A549 (cell line): ENCODE measurements at places on chromosomes 3 and 15.

DNA sequence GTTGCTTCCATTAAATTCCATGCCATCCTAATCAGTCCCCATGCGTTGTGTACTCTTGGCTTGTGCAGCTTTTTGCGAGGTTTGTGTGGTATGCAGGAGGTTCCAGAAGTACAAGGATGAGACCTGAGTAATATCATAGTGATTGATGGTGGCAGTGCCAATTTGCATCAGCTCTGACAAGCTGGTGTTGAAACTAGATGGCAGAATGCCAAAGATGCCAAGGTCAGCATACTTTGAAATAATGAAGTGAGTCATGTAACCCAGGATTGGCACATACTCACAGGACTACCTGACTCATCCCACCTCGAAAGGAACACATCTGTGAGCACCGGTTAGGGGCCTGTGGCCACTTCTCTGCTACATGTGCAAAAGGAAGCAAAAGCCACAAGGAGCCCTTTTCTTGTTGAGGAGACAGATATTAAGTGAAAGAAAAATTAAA, 14.3 kb downstream of the KAT2B start:
- DNase-seq, result peak; percentile 92

GRCh38 chr3:140373234-140373633, 304.6 kb upstream of the TRIM42 start:
- DNase-seq, result no peak

- peak; percentile 27 for DNase-seq
Measured at GRCh38 chr3:101936419-101937356, 87.4 kb downstream of the NFKBIZ start.

GRCh38 chr3:153978006-153978405, 143.2 kb upstream of the ARHGEF26 start:
- no peak for DNase-seq

GRCh38 chr3:177758126-177758525, 560.8 kb upstream of the TBL1XR1 start:
- DNase-seq, result no peak

- DNase-seq, result no peak
Measured at GRCh38 chr3:88019024-88019423, 39.8 kb downstream of the CGGBP1 start.

- DNase-seq, result peak; percentile 30
Measured at GRCh38 chr15:42491539-42492225, 741 bp upstream of the ZNF106 start.

- DNase-seq, result no peak
Measured at GRCh38 chr15:47887241-47887800, 170.0 kb downstream of the SEMA6D start.

- DNase-seq, result no peak
Measured at GRCh38 chr3:40185029-40185695, 124.3 kb upstream of the EIF1B start.

DNA sequence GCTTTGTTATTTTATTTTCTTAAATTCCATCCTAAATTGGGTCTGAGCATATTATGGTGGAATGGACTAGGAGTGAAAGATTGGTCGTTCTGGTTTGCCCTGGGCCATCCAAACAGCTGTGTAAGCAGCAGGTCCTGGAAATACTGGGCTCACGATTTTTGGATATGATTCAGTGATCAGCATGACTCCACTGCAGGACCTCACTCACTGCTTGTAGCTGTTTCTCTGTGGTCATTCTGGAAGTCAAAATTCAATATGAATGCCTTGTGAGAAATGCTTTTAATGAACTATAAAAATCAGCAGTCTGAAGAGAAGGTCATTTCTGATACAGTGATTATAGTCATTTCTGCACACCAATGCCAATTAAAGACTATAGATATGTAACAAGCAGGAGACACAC, 185.0 kb downstream of the RBMS3 start:
- no peak for DNase-seq

DNA sequence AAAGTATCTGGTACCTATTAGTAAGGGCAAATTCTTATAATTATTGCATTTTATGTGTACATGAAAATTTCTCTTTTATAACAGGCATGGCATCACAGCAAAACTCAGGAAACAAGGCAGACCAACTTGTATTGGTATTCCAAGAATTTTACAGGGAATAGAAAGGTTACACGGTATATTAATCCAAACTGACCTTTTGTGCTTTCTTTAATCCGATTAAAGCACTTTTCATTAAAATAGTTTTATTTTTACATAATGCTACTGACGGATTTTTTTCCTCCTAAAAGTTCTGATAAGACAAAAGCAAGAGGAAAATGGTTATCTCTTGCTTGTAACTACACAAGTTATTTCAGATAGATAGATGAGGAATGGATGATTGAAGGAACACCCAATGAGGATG, 137.0 kb upstream of the SLCO3A1 start:
- DNase-seq, result no peak

GRCh38 chr3:49704629-49705028, 14.9 kb downstream of the AMIGO3 start:
- DNase-seq, result no peak

- DNase-seq, result no peak
Measured at GRCh38 chr15:62797171-62797570, 245.4 kb upstream of the TPM1 start.

DNA sequence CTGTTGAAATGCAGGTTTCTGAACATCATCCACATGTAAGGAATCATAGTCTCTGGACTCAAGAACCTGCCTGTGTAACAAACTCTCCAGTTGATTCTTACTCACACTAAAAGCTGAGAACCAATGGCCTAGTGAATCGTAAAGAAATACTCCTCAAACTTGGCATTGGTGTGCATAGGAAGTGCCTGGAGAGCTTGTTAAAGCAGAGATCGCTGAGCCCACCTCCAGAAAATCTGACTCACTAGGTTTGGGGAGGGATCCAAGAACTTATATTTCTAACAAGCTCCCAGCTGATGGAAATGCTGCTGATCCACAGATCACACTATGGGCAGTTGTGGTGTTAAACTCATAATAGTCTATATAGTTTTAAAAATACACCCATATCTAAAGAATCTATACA, 55.8 kb upstream of the LMCD1 start:
- no peak for DNase-seq

DNA sequence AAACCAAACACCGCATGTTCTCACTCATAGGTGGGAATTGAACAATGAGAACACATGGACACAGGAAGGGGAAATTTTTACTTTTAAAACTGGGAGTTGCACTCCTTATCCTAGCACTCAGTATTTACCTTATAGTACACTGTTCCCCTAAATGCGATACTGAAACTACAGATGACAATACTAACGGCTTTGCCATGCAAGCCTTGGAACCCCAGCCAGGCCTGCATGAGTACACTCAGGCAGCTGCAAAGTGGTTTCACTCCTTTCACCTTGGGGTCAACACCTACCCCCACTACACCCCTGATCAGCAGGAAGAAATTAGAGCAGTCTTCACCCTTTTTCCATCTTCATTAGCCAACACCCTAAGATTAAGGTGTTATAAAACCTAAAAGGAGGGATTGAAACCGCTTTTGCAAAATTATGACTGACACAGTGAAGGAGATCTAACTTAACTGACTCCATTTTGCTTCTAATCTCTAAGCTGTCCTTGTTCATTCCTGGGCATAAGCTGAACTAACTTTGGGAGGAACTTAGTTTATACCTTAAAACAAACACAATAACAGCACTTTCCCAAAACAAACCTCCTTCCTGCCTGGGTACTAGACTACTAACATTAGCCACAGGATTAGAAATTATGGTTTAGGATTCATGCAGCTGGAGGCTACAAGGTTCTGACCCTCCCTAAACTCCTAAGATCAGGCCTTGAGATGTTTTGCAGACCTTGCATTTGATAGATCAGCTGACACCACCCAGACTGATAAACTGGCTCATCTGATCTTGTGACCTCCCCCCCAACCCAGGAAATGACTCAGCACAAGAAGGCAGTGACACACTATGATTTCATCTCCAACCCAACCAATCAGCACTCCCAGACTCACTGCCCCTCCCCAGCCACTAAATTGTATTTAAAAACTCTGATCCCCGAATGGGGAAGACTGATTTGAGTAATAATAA, 452.1 kb upstream of the PPP2R3A start:
- no peak for DNase-seq
